ENCODE measurements at places on chromosomes 5 and 9.

DNA sequence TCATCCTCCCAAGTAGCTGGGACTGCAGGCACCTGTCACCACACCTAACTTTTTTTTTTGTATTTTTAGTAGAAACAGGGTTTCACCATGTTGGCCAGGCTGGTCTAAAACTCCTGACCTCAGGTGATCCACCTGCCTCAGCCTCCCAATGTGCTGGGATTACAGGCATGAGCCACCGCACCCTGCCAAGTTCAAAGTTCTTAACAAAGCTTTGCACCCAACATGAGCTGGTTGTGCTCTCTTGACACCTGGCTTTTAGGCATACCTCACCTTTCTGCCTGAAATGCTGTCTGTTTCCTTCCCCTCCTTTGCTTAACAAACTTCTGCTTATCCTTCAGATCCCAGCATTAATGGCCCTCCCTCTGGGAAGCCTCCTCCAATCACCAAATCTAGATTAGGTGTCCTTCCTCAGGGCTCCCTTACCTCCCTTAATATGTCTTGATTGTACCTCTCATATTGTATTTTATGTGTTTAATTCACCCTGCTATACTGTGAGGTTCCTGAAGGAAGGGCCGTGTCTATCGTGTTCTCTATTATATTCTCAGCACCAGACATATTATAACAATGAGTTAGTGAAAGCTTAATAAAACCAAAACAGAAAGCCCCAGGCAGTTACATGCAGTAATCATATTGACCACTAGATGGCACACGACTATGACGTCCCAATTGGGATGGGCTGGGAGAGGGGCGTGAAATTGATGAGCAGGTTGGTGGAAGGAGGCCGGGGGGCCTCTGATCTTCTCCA lies 62.9 kb upstream of the PPARGC1B start:
- DNase-seq: peak; percentile 57

DNA sequence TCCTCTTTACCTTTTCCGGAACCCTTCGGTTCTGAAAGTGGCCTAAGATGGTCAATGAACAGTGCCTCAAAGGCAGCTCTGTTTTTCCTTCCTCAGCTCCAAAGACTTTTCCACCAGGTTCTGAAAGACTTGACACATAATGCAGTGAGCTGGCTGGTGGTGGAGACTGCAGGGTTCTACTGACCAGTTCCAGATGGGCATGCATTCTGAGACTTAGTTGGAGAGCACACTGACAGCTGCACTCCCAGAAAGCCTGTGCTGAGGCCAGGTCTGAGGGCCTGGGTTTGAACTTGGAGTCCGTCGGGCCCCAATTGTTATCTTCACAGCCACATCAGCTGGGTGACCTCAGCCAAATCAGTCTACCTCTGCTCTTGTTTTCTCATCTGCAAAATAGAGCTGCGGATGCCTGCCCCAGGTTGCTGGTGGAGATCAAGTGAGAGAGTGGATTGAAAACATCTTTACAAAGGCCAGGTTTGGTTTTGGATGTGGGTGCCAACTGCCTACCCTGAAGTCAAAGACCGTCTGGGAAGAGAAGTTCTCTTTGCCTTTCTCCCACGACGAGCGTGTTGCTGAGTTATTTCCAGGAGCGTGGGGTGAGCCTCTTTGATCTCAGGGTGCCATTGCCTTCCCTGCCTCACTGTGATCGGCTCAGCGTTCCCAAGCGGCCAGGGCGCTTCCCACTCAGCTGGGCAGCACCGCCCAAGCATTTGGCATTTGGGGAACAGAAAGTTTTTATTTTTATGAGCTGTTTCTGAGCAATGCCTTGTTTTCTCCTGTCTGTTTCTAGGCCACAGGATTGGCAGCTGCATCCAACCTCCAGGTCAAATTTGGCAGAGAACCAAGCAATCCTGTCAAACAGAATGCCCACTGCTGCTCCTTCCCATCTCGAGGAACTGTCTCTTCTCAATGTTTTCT lies 54.9 kb downstream of the RAD23B start:
- peak; percentile 8 for DNase-seq

GRCh38 chr9:131382850-131383729 lies 10.8 kb upstream of the PRRC2B start:
- DNase-seq: no peak

- DNase-seq: no peak
Measured at GRCh38 chr5:54757541-54757940, 227.9 kb downstream of the ESM1 start.

DNA sequence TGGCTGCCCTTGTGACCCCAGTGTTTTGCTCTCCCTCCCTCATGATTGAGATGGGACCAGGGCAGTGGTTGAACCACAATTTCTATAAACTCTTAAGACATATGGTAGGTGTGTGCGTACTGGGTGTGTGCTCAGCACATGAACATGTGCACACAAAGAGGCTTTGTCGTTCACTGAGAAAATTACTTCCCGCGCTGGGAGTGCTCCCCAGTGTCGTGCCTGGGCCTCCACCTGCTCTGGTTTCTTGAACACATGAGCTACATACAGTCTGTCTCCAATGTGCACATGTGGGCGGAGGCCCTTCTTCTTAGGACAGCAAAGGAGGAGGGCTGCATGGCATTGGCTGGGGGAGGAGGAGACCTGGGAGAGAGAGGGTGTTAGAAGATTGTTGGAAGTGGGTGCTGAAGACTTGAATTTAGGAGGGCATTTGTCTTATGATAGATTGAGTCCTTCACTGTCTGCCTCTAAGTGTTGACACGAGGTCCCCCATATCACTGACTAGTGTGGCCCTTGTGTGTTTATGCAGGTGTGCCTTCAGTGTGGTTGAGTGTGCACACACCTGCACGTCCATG lies 170.0 kb downstream of the CACNA1B start:
- no peak for DNase-seq

GRCh38 chr9:10048994-10049393 lies 563.8 kb downstream of the PTPRD start:
- DNase-seq: no peak

DNA sequence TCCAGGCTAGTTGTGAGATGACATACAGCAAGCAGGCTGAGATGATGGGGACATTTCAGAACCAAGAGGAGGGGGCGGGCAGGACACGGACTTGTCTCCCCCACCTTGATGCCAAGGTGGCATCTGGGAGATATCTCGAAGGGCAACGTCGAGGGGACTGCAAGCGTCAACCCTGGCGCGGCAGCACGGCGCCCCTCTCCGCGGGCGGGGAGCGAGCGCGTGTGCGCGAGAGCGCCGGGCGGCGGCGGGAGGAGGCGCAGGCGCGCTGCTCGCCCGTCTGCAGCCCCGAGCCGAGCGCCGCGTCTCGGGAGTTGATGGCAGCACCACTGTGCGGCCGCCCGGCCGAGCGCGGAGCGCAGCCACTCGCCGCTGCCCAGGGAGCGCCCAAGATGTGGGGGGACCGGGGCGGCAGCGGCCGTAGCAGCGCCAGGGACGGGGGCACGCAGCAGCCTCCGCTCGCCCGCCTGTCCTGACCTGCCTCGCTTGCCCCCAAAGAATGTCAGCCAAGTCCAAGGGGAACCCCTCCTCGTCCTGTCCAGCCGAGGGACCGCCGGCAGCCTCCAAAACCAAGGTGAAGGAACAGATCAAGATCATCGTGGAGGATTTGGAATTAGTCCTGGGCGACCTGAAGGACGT lies at the start of gene PRR16:
PRR16 (plus strand) TSS at position 310 of the 636 bp plus-strand sequence.
- DNase-seq: peak; percentile 13

DNA sequence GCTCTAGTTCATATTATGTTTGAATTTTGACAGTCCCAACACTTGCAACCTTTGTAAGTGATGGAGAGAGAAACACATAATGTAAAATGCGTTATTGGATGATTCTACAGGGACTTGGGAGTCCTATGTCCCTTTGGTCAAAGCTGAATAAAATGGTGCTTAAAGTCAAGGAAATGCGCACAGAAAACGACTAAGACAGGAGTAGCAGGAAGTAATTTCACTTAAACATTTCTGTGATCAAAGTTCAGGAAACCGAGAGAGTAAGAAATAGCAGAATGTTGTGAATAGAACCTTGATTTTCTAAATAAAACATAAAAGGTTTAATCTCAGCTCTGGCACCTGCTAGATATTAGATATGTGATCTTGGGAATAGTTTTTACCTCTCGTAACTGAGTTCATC lies 2339.2 kb downstream of the MAT2B start:
- no peak for DNase-seq

GRCh38 chr5:148084269-148084668 lies 20.5 kb downstream of the SPINK5 start:
- DNase-seq: no peak

DNA sequence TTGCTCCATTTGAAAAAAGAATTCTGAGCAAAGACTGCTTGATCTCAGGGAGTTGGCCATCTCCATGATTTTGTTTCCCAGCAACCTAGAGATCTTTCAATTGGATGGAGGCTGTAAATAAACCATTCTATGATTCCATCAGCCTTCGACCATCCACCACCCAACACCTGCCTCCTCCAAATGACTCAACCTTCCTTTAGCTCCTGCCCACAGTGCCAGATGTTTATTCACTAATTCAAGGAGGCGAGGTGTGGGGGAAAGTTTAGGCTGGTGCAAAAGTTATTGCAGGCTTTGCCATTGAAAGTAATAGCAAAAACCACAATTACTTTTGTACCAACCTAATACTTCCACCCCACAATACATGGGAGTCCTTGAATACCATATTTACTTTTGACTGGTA lies 327.5 kb downstream of the CAAP1 start:
- DNase-seq: no peak

DNA sequence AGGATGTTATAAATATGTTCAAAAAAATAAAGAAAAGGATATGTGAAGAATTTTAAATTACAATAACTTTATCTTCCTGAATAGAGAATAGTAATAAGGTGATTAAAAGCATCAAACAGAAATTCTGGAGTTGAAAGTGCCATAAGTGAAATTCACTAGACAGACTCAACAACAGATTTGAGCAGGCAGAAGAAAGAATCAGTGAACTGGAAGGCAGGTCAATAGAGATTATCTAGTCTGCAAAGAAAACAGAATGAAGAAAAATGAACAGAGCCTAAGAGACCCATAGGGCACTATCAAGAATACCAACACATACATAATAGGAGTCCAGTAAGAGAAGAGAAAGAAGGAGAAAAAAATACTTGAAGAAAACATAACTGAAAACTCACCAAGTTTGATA lies 162.1 kb downstream of the ROR2 start:
- DNase-seq: no peak

- DNase-seq: no peak
Measured at GRCh38 chr9:95710446-95710845, 165.0 kb upstream of the ERCC6L2 start.

DNA sequence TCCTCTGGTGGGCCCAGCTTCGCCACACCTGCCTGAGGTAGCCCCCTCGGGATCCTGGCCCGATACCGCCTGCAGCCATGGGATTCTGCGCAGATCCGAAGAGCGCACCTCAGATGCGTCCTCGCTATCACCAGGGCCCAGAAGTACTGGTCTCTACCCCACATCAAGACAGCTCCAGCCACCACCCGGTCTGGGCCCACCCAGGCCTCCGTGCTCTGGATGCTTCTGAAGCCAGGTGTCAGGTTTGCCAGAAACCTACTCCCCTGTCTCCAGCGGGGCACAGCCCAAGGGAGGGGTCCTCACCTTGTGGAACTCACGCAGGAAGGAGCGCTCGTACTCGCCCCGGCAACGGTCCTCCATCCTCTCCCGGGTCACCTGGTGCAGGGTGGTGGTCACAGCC lies 2.4 kb downstream of the ANAPC2 start:
- no peak for DNase-seq

DNA sequence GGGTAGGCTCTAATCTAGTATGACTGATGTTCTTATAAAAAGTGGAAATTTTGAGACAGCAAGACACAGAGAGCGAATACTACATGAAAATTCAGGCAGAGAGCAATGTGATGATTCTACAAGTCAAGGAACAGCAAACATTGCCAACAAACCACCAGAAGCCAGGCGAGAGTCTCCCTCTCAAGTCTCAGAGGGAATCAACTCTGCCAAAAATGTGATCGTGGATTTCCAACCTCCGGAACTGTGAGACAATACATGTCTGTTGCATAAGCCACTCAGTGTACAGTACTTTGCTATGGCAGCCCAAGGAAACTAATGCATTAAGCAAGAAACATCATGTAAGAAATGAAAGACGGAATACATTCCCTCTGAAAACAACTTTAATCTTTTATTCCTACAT lies 52.1 kb upstream of the CCNG1 start:
- DNase-seq: no peak

- no peak for DNase-seq
Measured at GRCh38 chr5:134252671-134253070, 26.8 kb upstream of the PPP2CA start.

DNA sequence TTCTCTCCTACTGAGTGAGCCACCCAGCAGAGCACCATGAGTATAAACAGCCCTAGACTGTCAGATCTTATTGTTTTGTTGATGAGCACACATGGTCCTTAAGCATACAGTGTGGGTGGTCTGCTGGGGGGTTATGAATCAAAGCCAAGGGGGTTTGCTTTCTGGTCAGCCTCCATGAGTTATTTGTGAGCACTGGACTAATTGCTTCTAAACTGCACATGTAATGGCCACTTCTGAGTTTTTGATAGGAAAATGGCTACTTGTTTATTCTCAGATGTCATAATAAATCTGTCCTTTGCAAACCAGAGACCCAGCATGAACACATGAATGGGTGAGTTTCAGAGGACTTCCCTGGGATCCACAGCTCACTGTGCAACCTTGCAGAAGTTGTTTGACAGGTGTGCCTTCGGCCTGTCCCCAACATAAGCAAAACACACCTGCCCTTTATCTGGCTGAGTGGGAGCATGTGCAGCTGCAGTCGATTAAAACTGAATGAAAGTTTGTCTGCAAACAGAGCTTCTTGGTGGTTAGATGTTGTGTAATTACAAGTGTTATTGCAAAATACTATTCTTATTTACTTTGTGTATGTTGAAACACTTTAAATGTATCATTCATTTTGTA lies 35.9 kb downstream of the MAMDC2 start:
- DNase-seq: peak; percentile 61

All from MV-4-11 (cell line).